ENCODE measurements at places on chromosomes 3 and 15.

DNA sequence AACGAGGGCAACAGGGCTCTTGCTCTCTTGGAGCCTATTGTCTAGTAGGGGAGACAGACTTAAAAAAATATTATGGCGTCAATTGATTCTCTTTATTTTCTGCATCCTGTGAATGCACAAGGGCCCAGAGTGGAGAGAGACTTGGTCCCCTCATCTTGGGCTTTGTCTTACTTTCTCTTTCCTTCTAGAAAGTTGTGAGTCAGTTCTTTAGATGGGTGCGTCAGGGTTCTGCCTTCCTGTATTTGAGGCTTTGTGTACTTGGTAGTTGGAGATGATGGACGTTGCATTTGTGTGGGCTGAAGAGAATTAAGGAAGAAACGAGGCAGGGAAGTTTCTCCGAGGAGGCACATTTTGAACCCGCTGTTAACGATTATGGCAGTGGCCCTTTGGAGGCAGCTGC is 52.9 kb downstream of the CACNA1D start:
- DNase-seq: no peak

DNA sequence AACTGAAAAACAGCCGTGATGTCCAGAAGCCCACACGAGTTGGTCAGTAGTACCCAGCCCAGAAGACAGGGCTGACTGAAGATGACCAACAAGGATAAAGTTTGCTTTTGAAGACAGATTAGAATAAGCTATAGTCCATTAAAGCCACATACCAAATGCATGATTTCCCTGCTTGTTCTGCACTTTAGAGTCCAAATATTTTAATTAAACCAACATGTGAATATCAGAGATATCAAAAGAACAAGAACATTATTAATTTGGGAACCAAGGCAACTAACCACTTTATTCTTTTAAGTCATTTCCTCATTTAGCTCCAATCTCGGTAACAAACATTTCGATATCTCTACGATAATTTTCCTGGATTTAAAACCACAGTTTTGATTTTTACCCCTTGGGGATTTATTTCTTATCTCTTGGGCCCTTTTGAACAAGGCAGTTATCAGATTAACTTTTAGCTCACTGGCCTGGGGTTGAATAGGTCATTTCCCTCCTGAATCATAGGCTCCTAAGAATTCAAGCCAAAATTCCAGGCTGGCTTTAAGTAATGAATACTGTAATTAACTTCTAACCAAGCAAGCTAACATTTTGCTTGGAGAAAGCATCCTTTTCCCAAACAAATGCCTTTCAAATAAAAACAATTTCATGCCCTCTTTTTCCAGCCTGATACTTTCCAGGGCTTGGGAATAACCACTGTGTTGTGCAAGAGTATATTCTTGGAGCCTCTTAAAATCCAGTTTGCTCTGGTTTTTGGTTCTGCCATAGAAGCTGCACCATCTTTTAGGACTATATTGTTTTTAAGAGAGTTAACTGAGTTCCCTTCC is 102.9 kb upstream of the NR2E3 start:
- no peak for DNase-seq

- DNase-seq: no peak
Observed at GRCh38 chr3:8489278-8489792, 12.3 kb upstream of the LMCD1 start.

- no peak for DNase-seq
Observed at GRCh38 chr3:168327856-168328255, 232.1 kb upstream of the GOLIM4 start.

- no peak for DNase-seq
Observed at GRCh38 chr3:183768114-183768513, 57.3 kb downstream of the MAP6D1 start.

DNA sequence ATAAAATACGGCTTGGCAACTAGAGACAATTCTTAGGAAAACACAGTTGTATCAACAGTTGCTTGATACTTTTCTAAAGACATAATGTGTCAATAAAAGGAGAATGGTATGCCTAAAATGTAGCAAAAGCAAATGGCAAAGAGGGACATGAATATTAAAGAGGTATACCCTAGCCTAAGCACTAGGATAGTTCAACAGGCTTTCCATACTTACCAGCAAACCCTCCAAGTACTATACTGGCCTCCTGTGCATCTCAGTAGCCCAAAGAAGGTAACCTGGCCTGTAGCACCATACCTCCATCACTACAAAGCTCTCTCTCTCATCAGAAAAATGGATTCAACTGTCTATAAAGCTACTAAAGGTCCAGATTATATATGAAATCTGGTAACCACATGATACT is 7.5 kb downstream of the SETD2 start:
- DNase-seq: no peak

- DNase-seq: no peak
Observed at GRCh38 chr3:117709108-117709507, 999.5 kb downstream of the TUSC7 start.

DNA sequence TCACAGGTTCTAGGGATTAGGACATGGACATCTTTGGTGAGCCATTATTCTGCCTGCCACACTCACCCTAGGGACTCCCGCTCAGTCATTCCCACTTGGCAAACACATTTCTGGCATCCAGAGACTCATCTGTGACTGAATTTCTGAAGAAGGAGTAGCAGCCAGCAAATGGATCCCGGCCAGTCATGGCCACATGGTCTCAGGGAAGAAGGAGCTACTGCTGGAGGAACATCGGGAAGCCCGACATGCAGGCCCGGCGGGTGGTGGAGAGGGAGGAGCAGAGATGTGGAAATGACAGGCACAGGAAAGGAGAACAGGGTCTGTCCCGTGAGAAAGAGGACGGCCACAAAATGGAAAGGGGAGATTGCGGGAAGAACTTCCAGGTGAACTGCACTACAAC is 65.4 kb downstream of the SEMA5B start:
- no peak for DNase-seq
